ENCODE measurements at places on chromosomes 13 and 19.

DNA sequence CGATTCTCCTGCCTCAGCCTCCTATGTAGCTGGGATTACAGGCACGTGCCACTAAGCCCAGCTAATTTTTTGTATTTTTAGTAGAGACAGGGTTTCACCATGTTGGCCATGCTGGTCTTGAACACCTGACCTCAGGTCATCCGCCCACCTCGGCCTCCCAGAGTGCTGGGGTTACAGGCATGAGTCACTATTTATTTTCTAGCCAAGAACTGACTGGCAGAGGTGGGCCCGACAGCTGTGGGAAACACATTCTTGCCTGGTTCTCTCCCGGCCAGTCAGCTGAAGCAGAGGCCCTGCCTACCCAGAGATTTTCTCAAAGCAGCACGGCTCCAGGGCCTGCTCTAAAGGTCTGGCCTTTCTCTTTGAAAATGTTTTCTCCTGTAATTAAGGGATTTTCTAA lies 108.0 kb downstream of the KCTD15 start:
- no peak for DNase-seq

- DNase-seq: no peak
Observed at GRCh38 chr13:46934749-46935148, 37.9 kb upstream of the HTR2A start.

- DNase-seq: no peak
Observed at GRCh38 chr13:70310396-70311119, 202.3 kb upstream of the KLHL1 start.

DNA sequence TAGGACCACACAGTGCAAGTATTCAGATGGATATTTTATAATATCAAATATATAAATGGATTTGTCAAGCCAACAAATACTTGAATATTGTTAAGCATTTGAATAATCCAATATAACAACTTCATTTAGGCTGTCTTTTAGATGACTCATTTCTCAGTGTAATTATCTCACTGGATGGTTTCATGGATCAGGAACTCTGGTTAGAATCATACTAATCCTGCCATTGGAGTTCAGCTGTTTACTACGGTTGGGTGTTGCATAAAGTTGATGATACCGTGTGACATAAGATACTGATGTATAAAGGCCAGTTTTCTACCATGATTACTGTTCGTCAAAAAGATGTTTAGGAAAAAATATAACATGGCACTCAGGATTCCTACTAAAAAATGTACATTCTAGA lies 196.3 kb downstream of the TSHZ3 start:
- DNase-seq: no peak

GRCh38 chr13:79404361-79404760 lies 1.7 kb downstream of the RBM26 start:
- DNase-seq: no peak

Measured in GOT3 (cell line).